Spleen (tissue), 13 donors: ENCODE measurements at places on chromosomes 5 and 9.
A peak's percentile ranks its signal among the peaks of the same experiment; 100 is the strongest.

GRCh38 chr9:133782157-133783130, 44.3 kb upstream of the SARDH start:
- H3K27ac ChIP-seq: no peak overlapping the region
- H3K27me3 ChIP-seq: peaks cover 47% of the 10 kb centered on the region
- DNase-seq: peak; percentile 89
- peaks cover 22% of the 10 kb centered on the region for H3K36me3 ChIP-seq

GRCh38 chr5:43000111-43000840, 39.8 kb downstream of the ANXA2R start:
- H3K36me3 ChIP-seq: no peaks in the 10 kb centered on the region
- H3K27ac ChIP-seq: peak overlapping the region; percentile 68
- H3K4me3 ChIP-seq: peak overlapping the region; percentile 57
- no peaks in the 10 kb centered on the region for H3K27me3 ChIP-seq
- H3K4me1 ChIP-seq: peaks cover 22% of the 10 kb centered on the region

GRCh38 chr5:159785656-159786055, 130.6 kb upstream of the ADRA1B start:
- H3K27ac ChIP-seq: no peak overlapping the region
- no peak for DNase-seq
- H3K4me1 ChIP-seq: no peaks in the 10 kb centered on the region
- no peaks in the 10 kb centered on the region for H3K36me3 ChIP-seq

GRCh38 chr5:171867786-171868185, 82.2 kb downstream of the SMIM23 start:
- H3K4me1 ChIP-seq: peaks cover 37% of the 10 kb centered on the region
- no peak overlapping the region for H3K4me3 ChIP-seq
- DNase-seq: no peak

DNA sequence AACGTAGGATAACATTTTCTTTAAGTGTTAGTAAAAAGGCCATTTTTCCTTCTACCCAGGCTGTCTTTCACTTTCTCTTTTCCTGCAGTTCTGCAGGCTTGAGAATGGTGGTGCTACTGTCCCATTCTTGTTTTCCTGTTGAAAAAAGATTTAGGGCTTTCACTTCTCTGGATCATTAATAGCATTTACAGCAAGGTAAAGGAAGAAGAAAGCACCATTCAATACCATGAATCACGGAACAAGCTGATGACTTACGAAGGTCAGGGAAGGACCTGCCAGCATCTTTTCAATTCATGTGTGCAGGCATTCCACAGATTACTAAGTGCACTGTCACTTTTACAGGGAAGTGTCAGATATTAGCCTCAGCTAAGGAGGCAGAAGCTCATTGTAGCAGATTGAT, 292.8 kb downstream of the YTHDC2 start:
- no peak for DNase-seq
- H3K36me3 ChIP-seq: no peaks in the 10 kb centered on the region
- no peak overlapping the region for H3K27ac ChIP-seq
- H3K4me3 ChIP-seq: no peak overlapping the region
- no peaks in the 10 kb centered on the region for H3K4me1 ChIP-seq

- H3K4me1 ChIP-seq: no peaks in the 10 kb centered on the region
- no peak overlapping the region for H3K27ac ChIP-seq
- DNase-seq: no peak
- peaks cover 16% of the 10 kb centered on the region for H3K36me3 ChIP-seq
- no peak overlapping the region for H3K4me3 ChIP-seq
- no peaks in the 10 kb centered on the region for H3K27me3 ChIP-seq
These were observed 150.3 kb downstream of the GIN1 start for GRCh38 chr5:102969641-102970040.

DNA sequence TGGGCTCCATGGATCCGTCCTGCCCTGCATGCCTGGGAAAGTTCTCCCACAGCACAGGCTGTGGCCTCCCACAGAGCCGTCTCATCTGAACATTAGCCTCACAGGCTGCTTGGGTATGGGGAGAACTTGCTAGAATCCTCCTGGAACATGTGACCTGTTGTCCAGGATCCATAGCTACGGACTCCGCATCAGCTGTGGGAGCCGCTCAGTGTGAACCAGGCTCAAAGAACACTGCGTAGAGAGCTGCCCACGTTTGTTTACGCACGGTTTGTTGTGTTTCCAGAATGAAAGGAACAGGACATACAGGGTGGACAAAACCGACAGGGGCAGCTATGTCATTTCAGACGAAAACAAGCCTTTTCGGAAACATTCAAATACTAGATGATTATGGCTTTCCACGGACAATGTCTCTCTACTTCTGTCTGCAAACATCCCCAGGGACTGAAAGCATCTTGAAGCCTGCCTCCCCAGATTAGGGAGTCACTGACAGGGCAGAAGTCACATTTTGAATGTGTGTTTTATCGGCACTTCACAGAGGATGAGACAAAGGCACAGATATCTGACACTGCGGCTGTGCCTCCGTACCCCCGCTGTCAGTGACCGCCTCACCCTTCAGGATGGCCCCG, 390.3 kb downstream of the GADD45G start:
- peaks cover 57% of the 10 kb centered on the region for H3K4me1 ChIP-seq
- H3K36me3 ChIP-seq: no peaks in the 10 kb centered on the region
- DNase-seq: no peak
- no peaks in the 10 kb centered on the region for H3K27me3 ChIP-seq
- no peak overlapping the region for H3K4me3 ChIP-seq
- H3K27ac ChIP-seq: no peak overlapping the region

DNA sequence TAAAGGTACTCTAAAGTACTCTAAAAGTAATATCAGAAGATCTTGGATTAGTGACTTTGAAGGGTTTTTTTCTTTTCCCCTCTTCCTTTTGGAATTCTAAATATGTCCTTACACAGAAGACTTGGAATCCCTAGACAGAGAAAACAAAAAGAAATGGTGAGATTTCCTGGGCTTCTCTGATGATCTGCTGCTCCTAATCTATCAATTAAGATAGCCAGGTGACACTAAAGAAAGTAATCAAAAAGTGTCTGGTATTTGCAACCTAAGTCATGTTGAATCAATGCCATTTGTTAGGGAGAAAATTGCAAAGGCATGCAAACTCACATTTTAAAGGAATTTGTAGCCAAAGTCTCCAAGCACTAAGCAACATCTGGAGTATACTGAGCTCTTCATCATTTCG, 29.5 kb upstream of the MYO10 start:
- H3K27me3 ChIP-seq: no peaks in the 10 kb centered on the region
- H3K4me1 ChIP-seq: no peaks in the 10 kb centered on the region
- DNase-seq: no peak
- no peaks in the 10 kb centered on the region for H3K36me3 ChIP-seq

GRCh38 chr9:108180541-108180940, 675.2 kb downstream of the ACTL7B start:
- no peak overlapping the region for H3K27ac ChIP-seq
- no peak overlapping the region for H3K4me3 ChIP-seq
- no peaks in the 10 kb centered on the region for H3K36me3 ChIP-seq
- DNase-seq: no peak
- H3K27me3 ChIP-seq: no peaks in the 10 kb centered on the region
